ENCODE measurements at places on chromosomes 7 and 10. TPM values are rescaled to one million over a fixed set of nuclear protein-coding genes. Genes with fewer than 3 reads are reported as not detected.

The WEE2 gene
- total RNA-seq = not detected

The PSTK gene
- total RNA-seq = 2.6 TPM

The ATP6V0E2 gene
- 29.4 TPM for total RNA-seq

The ANKRD7 gene
- total RNA-seq = 0.46 TPM

The JAZF1 gene
- 29.6 TPM for total RNA-seq

The ANKRD1 gene
- total RNA-seq = 0.32 TPM

The SLC16A9 gene
- total RNA-seq = 49.7 TPM

The CHST15 gene
- total RNA-seq = 78.3 TPM

The SUV39H2 gene
- total RNA-seq = 6.4 TPM

The ANKRD30A gene
- total RNA-seq = not detected

The PNLIPRP2 gene
- total RNA-seq = not detected

The TUBB8 gene
- 0.60 TPM for total RNA-seq

The ENKUR gene
- not detected for total RNA-seq

The SMNDC1 gene
- total RNA-seq = 33.7 TPM

The ADAM8 gene
- 177 TPM for total RNA-seq

The MMD2 gene
- not detected for total RNA-seq

The AS3MT gene
- total RNA-seq = 4.3 TPM

The TMEM176A gene
- 84.6 TPM for total RNA-seq

The CACNB2 gene
- 0.51 TPM for total RNA-seq

The AQP1 gene
- 22.7 TPM for total RNA-seq

The FZD8 gene
- 37.6 TPM for total RNA-seq

The CDCA7L gene
- total RNA-seq = 34.9 TPM

The EVX1 gene
- total RNA-seq = not detected

The AKR1C8 gene
- total RNA-seq = not detected

The CYP3A5 gene
- not detected for total RNA-seq

The REPIN1 gene
- total RNA-seq = 99.3 TPM

The OR2A42 gene
- 0.20 TPM for total RNA-seq

The ANAPC16 gene
- 115 TPM for total RNA-seq

The ANKMY2 gene
- total RNA-seq = 10.6 TPM

The HTR7 gene
- total RNA-seq = 0.79 TPM

The MMP21 gene
- total RNA-seq = 0.41 TPM
